ENCODE measurements at places on chromosomes 4 and X.
A peak's percentile ranks its signal among the peaks of the same experiment; 100 is the strongest.

DNA sequence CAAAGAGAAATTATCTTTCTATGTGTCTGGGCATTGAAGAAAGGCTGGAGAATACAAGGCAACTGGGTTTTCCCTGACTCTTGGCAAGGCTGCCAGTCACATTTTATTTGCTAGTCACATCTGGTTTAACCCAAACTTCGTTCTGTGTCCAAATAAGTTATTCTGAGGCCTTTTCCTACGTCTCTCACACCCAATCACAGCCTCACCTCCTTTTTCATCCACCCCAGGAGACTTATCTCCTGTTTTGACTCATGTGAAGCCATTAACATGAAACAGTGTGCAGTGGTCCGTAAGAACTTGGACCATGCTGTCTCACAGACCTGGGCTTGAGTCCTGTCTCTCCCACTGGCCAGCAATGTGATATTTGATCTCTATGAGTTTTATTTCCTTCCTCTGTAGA is 59.3 kb downstream of the CNGA2 start:
- no peak for DNase-seq

DNA sequence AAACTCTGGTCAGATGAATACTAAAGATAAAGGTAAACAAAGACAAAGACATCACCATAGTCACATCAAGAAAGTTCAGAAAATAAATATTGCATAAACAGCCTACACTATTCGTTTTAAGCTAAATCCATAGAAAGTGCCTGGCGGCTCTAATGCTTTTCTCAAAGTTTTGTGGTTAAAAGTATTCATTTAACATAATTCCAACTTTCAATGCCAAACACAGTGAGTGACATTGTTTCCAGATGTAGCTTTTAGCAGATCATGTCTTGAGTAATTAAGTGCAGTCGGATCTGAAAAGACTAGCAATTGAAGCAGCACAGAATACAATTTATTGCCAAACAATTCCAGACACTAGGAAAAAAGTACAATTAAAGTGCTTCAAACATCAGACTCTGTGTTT is 287.1 kb upstream of the ADGRL3 start:
- no peak for DNase-seq

DNA sequence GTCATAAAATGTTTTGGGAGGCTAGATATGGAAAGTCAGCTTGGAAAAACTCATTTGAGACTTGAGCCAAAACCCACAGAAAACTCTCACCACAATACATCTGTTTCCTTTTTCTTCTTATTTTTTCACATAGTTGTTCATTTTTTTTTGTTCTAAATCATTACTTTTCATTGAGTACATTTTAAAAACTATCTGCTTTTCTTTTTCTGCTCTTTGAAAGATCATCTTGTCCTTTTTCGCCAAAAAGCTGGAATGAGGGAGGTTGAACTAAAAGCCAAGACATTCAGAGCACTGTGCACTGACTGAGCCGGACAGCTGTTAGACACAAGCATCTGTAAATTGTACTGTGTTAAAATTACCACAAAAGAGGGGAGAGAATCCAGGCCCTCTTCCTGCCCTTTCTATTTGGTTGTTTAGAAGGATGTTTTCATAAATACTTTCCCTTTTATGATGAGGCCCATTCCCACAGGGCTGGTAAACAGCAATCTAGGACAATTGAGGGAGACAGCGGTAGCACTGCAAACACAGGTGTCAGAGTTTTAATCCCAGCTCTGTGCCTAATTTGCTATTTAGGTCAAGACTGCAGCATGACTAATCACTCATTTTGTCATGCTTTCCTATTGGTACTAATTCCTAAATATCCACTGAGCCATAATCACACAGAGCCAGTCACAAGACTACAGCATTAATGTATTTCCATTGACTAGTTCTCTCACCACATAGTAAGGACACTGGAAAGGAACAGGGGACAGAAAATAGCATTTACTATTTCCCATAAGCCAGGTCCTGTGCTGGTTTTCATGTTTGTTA is 7.3 kb upstream of the RNF150 start:
- DNase-seq, result no peak

DNA sequence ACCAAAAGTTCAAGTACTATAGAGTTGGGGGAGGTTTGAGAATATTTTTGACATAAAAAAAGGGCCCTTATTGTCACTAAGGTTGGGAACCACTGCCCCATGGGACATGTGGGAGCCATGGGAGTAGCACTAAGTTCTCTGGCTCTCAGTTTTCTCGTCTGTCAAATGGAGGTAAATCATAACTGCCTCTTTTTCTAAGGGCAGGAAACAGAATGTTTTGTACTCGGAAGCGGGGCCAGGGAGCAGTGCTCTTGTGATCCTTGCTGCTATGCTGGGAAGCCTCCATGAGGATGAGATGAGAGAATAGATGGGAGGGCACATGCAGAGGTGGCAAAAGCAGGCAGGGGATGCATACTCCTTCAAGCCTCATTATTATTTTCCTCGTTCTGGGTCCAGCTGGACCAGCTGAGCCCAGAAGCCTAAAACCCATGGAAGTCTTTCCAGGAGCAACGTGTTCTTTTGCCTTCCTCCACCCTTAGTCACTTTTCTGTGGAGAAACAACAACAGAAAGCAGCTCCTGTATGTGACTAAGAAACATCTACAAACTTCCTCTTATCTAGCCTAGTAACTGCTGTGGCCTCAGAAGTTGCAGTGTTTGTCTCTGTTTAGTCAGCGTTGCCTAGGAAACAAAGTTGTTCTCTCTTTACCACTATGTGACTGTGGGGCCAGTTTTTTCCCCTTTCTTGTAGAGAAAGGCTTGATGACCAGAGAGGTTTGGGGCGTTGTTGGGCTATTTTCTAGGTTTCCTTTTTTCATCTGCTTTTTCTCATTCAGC is 64.8 kb downstream of the TSC22D3 start:
- peak; percentile 88 for DNase-seq

DNA sequence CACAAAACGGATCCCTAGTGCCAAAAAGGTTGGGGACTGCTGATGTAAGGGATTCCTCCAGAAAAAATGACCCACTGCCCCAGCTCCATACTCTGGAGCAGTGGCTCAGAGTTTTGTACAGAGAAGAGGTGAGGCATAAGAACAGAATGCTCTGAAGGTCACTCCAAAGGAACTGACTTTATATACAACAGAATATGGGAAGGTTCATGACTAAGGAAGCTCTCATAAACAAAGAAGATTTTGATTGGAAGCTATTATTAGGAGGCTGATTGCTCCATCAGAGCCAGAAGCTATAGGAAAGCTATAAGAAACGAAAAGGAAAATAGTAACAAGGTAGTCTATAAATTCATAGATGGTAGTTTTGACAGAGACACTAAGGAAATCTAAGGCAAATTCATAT is 203.1 kb downstream of the SLC7A11 start:
- peak; percentile 11 for DNase-seq

GRCh38 chrX:24282381-24283126 is 31.3 kb downstream of the SUPT20HL2 start:
- no peak for DNase-seq

DNA sequence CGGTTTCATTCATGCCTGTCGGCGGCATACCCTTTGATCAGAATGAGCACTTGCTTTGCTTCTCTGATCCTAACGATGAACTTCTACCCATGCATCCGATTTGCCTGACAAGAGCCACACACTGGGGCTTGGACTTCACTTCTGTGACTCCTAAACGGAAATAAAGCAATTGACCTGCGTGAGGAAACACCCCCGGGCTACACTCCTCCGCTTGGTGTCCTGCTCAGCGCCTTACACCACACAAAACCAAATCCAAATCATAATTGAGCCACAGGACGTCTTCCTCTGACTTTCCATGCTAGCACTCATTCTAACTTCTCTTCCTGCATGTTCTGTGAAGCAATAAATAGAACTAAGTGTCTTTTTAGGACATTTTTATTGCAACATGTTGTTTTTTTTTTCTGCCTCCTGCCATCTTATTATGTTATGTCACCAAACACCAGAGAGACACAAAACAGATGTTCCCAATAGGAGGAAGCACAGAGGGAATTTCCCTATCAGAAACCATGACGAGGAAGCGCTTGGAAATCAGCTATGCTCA is 110.8 kb upstream of the FAM9B start:
- no peak for DNase-seq

DNA sequence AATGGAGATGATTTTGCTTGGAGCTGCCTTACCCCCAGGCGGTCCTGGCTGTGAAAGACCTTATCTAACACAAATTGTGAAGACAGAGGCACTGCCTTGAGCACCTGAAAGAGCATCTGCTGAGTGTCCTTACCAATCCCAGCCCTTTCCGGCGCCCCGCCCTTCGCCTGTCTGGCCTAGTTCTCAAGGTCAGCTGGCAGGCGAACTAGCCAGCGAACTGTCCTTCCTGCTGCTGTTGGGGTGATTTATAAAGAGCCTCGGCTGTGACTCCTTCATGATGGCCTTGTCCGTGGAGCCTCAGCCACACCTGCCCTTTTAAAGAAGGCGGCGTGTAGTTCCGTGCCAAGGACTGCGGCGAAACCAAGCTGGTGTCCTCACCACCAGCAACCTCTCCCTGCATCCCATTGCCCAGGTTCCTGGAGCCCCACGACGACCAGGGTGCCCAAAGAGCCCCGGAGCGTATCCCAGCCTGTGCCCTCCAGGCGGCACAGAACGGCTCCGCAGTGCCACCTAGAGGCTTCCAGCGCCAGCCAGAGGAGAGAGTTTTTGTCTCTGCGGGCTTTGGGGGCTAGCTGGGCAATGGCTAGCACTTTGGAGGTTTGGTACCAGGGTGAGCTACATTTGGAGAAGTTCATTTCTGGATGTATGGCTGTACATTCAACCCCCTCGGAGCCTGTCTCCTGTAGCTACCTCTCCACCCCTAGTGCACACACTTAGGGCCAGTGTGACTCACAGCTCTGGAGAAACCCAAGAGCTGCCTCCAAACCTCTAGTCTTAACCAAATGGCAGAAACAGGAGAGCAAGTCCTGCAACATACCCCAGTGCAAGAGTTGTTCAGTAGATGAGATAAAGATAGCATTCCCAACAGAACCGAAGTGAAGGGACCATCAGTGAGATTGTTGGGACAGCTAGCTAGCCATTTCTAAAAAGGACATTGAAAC is 36.8 kb upstream of the VMA21 start:
- DNase-seq, result peak; percentile 2

- DNase-seq, result no peak
These were observed 2.8 kb downstream of the TRO start for GRCh38 chrX:54923376-54923775.

GRCh38 chr4:141246683-141247429 is 26.2 kb downstream of the ZNF330 start:
- DNase-seq, result no peak

DNA sequence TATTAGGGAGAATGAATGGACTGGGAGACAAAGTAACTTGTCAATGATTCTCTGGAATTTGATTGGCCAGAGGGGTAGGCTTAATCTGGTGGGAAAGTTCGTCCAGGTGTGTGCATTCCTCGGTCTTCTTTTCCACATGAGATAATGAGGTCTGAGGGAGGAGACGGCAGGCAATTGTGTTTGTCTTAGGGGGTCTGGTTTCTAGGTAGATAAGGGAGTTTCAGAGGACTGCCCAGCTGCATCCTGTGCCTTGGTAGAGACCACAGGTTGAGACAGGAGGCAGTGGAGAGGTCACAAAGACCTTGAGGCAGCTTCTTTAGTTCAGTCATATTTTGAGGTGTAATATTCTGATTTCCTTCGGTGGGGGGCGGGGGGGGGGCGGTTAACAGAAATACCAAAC is 4.3 kb downstream of the MGST2 start:
- no peak for DNase-seq

DNA sequence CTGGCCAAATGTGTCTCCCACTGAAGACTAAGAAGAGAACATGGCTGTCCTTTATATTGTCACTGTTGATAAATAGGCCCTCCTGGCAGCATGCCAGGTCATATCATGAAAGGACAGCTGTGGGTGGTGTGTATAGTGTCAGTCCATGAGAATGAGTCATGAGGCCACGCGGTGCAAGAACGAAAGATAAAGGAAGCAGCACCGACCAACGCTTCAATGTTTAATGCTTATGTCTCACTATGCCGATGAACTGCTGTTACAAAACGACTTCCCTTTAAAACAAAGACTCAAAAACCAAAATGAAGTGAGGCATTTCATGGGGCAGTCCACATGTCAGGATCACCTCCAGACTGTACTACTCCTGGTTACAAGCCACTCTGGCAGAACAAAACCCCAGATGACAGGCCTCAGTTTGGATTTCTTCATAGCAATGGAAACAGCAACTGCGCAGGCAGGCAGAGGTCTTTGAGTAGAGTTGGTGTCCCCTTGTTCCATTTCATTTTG is 5.2 kb upstream of the TCEANC start:
- DNase-seq, result no peak

DNA sequence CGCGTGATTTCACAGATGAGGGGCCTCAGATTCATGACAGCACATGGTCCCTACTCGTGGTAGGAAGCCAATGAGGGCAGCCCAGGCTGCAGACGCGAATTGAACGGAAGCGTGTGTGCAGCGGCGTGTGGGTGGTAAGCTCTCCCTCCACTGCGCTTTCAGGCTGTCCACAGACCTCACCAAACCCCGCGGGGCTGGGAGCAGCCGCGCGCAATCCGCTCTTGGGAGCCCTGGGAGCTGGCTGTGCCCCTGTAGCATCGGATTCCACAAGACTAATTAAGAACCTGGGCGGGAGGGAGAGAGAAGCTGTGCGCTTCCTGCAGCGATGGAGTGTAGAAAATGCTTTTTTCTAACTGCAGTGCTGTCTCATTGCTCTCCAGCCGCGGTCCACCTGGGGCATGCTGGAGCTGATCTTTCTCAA is 134.9 kb downstream of the STOX2 start:
- peak; percentile 12 for DNase-seq

DNA sequence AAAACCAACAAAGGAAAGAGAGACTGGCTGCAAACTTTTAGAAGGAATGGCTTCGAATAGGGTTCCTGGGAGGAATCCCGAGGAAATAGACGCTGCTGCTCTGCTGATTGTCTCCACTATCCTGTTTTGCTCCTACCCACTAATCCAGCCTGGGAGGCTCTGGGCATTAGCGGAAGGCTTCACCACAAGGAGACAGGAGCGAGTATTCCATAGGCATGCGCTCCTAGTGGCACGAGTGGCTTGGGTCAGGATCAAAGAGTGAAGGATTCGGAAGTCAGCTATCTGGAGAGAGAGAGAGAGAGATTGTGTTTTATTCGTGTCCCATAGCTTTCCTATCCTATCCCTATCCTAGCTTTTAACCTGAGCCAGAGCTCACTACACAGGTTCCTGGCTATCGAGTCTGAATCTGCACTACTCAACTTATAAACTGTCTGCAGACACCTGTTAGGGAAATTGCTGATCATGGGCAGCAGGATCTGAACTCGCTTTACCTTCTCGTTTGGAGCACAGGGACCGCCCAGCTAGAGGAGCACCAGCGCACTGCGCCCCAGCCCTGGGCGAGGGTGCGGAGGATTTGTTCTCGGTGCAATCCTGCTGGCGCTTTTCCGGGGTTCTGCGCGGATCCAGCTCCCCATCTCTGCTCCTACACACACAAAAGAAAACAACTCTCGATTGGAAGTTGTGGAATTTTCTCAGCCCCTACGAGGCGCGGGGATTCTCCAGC is 740 bp upstream of the NPY2R start:
- peak; percentile 1 for DNase-seq

- no peak for DNase-seq
These were observed 25.7 kb upstream of the TRPC3 start for GRCh38 chr4:121977251-121978171.

- no peak for DNase-seq
These were observed 135.4 kb downstream of the CRLF2 start for GRCh38 chrX:1076871-1077651.

- no peak for DNase-seq
These were observed 146.8 kb downstream of the ENOX2 start for GRCh38 chrX:130756233-130756632.

Data from mammary epithelial cell (primary cell).